ENCODE measurements at places on chromosomes 5 and 9. TPM values are rescaled to one million over a fixed set of nuclear protein-coding genes. Genes with fewer than 3 reads are reported as not detected.

Gene FOXD4L5
- not detected for total RNA-seq

Gene NAA35
- total RNA-seq = 20.8 TPM

Gene LMX1B
- total RNA-seq = 0.19 TPM

Gene SV2C
- total RNA-seq = 0.23 TPM

GRCh38 chr5:82418608-82418950, 140.4 kb upstream of the RPS23 start:
- H3K27me3 ChIP-seq = no peaks in the 10 kb centered on the region
- H3K27ac ChIP-seq = no peak overlapping the region
- peak; percentile 57 for DNase-seq
- no peak overlapping the region for H3K4me3 ChIP-seq
- H3K4me1 ChIP-seq = no peaks in the 10 kb centered on the region

DNA sequence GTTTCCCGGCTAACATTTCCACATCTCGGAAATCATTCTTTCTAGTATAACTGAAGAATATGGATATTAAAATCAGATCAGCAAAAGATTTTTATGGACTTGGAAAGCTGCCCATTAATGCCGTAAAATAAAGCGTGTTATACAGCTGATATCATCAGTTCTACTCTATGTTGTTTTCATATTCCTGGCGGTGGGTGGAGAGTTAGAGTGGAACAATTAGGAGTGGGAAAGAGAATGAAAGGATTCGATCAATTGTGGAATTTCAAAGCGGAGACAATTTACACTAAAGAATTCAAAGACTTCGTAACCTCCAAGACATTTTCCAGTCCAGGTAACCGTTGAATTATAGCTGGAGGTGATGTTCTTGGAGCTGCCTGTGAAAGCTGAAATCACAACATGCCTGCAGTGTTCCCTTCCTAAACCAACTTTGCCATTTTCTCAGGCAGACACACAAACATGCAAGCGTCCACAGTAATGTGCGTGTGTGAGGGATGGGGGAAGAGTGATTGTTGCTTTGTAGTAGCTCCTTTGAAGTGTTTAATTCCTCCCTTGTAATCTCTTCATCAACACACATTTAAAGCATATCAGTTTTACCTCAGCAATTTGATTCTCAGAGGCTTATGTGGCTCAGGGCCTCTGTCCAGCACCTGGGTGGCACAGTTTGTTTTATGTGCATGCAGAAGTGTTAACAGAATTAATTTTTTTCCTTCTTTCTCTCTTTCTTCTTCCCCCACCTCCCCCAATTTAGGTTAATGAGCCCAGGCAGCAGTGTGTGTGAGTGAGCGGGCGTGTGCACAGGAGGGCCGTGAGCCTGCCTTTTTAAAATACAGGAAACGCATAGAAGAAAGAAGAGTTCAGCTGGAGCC, 544.1 kb downstream of the RAB3C start:
- peak overlapping the region; percentile 49 for H3K4me3 ChIP-seq
- no peaks in the 10 kb centered on the region for H3K27me3 ChIP-seq
- H3K36me3 ChIP-seq = no peaks in the 10 kb centered on the region
- DNase-seq = no peak
- peaks cover 60% of the 10 kb centered on the region for H3K4me1 ChIP-seq

- peaks cover 23% of the 10 kb centered on the region for H3K4me1 ChIP-seq
- DNase-seq = peak; percentile 55
- no peak overlapping the region for H3K27ac ChIP-seq
- no peak overlapping the region for H3K4me3 ChIP-seq
- no peaks in the 10 kb centered on the region for H3K36me3 ChIP-seq
These were observed 52.8 kb downstream of the SAXO1 start for GRCh38 chr9:18980189-18980588.

DNA sequence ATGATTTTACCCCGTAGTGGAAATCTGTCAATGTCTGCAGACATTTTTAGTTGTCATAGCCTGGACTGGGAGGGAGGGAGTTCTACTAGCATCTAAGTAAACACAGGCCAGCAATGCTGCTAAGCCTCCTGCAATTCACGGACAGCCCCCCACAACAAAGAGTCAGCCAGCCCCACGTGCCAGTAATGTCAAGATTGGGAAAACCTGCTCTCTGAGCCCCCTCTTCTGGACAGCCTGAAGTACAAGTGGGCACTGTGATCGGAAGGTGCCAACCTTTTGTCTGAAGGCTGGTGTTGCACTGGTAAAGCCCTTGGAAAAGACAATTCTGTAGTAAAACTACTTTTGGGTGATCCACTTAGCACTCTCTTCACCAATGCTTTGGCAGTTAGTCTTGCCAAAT, 154.5 kb downstream of the TARS1 start:
- no peak for DNase-seq
- H3K4me1 ChIP-seq = peaks cover 10% of the 10 kb centered on the region
- H3K4me3 ChIP-seq = no peak overlapping the region
- no peaks in the 10 kb centered on the region for H3K27me3 ChIP-seq

DNA sequence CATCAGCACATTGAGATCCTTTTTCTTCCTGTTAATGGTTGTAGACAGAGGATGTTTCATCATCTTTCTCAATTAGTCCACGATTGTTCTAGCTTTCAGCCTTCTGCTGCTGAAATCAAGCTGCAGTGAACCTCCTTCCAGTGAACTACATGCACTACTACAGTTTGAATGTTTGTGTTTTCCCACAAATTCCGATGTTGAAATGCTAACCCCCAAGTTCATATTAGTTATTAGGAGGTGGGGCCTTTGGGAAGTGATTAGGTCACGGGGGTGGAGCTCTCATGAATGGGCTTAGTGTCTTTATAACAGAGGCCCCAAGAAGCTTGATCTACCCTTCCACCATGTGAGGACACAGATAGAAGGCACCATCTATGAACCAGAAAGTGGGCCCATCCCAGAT, 32.9 kb downstream of the NSG2 start:
- peaks cover 2% of the 10 kb centered on the region for H3K27me3 ChIP-seq
- H3K4me3 ChIP-seq = no peak overlapping the region
- H3K36me3 ChIP-seq = no peaks in the 10 kb centered on the region
- no peak for DNase-seq
- no peaks in the 10 kb centered on the region for H3K4me1 ChIP-seq
